ENCODE measurements at places on chromosomes 7 and 10.

DNA sequence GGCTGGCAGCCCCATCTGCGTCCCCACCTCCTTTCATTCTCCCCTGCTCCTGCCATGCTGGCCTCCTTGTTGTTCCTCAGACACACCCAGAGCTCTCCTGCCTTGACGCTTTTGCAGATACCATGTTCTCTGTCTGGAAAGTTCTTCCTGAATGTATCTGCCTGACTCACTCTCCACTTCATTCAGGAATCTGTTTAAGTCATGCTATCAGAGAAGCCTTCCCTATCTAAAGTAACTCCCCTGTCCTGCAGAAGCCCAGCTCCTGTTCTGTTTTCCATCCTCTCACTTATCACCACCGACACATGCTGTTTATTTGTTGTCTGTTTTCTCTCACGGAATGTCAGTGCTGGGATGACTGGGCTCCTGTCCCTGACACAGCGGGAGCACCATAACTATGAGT, 82.0 kb downstream of the AFAP1L2 start:
- DNase-seq: no peak

GRCh38 chr10:48504141-48504885, 100.6 kb downstream of the ARHGAP22 start:
- no peak for DNase-seq

DNA sequence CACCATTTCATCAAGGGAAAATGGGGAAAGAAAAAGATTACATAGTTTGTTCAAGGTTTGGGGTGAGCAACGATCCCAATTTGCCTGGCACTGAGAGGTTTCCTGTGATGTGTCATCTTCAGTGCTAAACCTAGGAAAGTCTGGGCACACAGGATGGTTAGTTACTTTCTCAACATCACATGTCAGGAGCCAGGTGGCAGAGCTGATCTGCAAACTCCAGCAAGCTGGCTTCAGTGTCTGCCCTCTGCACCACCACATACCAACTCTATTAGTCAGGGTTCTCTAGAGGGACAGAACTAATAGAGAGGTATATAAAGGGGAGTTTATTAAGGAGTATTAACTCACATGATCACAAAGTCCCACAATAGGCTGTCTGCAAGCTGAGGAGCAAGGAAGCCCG, 11.3 kb downstream of the ADAM12 start:
- DNase-seq: no peak

GRCh38 chr10:13686331-13686752, 99.6 kb downstream of the PRPF18 start:
- DNase-seq: no peak

DNA sequence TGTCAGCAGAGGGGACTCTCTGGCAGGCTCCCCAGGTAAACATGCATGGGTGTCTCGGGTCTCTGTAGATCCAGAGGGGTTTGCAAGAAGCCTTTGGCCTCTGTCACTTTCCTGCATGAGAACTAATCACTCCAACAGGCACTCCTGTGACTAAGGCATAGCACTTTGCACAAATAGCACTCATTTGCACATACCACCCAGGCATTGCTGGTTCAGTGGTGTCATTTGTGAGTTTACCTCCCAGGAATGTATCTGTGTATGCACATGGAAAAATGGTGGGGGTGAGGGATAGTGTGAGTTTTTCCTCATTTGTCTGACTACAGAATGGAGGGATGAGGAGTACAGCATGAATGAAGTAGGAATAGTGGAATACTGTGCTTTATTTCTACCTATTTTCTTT, 39.5 kb downstream of the CNNM1 start:
- no peak for DNase-seq

GRCh38 chr10:50552308-50552707, 71.4 kb downstream of the SGMS1 start:
- DNase-seq: no peak

DNA sequence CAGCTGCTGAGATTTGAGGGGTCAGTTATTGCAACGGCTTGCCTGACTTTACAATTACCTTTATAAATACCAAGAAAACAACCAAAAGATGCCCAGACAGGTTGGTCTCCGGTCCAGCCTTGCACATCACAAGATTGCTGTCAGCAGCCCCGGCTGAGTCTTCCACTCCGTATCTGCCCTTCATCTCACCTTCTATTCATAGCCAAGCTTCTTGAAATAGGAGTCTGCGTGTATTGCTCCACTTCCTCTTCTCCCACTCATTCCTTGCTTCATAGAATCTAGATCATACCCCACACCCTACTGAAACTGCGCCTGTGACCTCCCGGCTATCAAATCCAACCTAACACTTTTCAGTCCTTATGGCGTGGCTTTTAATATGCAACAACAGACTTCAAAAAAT, 31.1 kb upstream of the USP6NL start:
- no peak for DNase-seq

DNA sequence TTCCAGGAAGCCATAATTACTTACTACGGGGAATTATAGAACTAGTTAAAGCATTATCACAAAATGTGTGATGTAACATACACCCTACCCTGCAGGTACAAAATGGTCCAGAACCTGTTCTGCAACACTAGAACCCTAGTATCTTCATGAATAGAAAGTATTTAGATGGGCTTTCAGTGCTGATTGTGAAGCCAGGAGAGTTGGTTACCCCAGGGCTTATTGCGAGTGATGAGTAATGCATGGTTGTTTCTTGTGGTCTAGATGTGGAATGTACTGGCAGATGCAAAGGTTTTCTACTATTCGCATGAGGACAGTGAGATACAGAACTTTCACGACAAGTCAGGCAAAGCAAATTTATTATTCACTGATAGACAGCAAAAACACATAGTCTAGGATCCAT, 33.6 kb upstream of the AGR3 start:
- no peak for DNase-seq

DNA sequence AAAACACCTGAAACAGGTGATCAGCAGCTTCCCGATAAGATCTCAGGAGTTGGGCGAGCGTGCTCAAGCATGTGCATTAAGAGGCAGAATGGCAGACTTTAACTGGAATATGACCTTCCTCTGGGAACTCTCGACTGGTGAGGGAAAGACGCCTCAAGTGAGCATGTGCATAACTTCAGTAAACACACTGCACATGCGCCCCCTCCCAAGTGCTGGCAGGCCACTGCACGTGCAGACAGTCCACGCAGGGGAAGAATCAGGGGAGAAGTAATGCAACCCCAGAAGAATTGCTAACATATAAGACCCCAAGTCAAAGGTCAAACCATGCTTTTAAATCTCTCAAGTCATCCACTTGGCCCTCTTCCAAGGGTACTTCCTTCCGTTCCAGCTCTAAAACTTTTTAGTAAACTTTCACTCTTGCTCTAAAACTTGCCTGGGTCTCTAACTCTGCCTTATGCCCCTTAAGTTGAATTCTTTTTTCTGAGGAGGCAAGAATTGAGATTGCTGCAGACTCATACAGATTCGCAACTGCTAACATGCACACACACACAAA, 541.0 kb downstream of the TNS3 start:
- no peak for DNase-seq

DNA sequence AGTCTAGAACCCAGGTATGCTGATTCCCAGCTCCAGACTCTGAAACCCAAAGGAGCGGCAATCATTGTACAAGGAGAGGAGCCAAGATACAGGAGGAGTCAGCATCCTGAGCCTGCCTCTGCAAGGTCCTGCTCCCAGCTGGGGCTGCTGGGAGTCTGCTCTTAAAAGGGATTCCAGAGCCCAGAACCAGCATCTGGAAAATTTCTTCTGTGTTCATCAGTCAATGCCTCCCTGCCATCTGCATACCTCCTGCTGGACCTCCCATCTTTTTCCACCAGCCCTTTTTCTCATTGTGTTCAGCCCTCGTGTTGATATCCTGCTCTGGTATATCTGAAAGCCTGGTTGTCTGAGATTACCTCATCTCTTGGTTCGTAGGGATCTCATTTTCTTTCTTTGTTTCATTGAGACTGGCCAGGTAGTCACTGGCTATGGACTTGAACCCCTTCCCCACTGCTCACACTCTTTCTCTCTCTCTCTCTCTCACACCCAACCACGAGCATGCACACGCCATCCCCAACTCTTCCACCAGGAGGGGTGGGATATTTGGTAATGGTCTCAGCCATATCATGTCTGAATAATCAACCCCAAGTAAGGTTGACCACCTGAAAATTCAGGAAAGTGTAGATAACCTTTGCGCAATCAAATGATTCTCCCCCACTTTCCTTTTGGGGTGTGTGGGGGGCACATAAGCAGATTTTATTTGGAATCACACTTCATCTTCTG, 608.8 kb downstream of the LRMDA start:
- DNase-seq: no peak

DNA sequence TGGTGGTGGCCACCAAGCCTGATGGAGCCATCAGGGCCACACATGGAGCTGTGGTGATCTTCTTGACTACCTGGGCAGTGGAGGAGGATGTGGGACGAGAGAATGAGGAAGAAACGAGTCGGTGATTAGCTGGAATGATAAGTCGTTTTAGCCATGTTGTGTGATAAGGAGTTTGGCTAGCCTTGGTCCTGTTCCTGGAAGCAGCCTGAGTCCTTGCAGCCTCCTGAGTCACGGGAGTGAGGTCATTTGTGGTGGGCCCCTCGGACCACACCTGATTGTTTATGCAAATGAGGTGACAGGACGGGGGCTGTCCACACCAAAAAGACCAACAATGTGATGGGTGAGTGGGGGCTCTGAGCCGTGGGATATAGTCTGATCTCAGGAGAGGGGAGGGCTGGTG, 554.4 kb downstream of the PTPRN2 start:
- no peak for DNase-seq

GRCh38 chr7:36605261-36606051, 118.8 kb downstream of the AOAH start:
- no peak for DNase-seq

DNA sequence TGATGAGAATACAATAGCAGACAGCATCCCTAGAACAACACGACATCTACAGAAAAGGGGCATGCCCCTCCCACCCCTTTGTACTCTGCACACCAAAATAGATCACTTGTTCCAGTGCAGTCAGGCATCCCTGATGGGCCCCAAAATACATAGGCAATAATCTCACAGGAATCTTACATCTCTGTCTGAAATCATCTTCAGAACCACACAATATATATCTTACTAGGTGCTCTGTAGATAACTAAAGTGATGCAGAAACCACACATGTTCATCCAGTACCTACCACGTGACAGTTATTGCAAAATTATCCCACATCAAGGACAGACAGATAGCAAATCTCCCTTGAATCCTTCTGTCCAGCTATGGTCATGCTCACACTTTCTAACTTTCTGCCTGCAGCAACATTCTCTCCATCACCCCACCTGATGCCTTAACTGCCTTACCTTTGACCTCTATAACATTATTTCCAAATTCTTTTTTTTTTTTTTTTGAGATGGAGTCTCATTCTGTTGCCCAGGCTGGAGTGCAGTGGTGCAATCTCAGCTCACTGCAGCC, 30.7 kb downstream of the ST8SIA6 start:
- DNase-seq: no peak

DNA sequence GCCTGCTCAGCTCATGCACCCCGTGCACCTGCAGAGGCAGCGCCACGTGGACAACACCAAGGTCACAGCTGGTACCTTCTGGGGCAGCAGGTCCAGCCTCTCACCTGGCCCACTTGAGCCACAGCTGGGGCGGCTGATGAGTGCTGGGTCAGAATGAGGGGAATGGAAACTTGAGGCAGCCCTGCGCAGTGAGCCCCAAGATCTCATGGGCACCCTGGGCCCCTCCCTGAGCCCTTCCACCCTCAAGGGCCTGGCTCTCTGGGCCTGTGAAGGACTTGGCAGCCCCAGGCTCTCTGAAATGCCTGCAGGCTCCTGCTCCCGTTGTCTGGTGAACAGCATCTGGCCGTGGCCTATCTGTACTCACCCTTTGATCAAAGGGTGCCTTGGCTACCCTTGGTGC, 112.7 kb downstream of the TCERG1L start:
- DNase-seq: no peak

GRCh38 chr7:152902054-152902453, 142.5 kb downstream of the ACTR3B start:
- DNase-seq: no peak
